ENCODE measurements at places on chromosomes 2 and 18.

- no peak for DNase-seq
Observed at GRCh38 chr2:14583059-14583458, 49.5 kb upstream of the LRATD1 start.

- no peak for DNase-seq
Observed at GRCh38 chr2:148998165-148998830, 40.2 kb upstream of the LYPD6B start.

DNA sequence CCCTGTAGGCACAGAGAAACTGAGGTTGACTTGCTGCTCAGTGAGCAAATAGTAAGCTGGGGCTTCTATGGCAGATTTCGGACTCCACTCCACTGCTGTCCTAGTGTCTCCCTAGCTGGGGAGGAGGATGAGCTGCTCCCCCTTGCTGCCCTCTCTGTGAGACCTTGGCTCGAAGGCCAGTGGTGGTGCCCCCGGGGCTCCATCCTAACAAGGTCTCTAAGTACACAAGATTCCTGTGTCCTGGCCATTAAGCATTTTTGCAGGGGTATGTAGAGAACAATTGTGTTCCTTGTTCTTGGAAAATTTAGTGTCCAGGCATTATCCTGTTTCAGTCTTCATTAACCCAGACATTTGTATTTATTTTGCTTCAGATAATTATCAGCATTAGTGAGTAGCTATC is 21.3 kb upstream of the BCL2L11 start:
- no peak for DNase-seq

DNA sequence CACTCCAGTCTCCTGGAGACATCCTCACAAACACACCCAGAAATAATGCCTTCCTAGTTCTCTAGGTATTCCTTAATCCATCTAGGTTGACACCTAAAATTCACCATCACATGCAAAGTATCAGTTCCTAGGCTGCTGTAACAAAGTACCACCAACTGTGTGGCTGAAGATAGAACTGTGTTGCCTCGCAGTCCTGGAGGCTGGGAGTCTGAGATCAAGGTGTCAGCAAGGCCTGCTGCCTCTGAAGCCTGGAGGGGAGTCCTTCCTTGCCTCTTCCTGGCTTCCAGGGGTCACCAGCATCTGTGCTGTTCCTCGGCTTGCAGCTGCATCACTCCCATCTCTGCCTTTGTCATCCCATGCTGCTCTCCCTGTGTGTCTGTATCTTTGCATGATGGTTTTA is 36.3 kb upstream of the TMEM131 start:
- DNase-seq, result no peak

GRCh38 chr2:151260573-151261230 is 961 bp downstream of the RBM43 start:
- no peak for DNase-seq

DNA sequence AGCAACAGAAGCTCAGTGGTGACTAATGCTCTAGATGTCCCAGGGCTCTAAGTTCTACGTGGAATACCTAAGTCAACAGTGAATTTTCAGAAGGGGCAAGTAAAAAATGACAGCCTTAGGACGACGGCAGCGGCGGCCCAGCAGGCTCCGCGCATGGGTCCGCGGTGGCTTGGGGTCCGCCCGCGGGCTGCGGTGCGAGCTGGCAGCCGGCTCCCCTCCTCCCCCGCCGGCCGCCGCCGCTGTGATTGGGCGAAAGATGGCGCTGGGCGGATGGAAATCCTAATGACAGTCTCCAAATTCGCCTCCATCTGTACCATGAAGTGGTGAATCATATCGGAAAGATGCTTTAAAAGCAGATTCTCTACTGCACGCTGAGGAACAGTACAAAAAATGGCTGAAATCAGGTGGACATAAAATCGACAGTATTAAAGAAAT is 74.7 kb downstream of the HNRNPLL start:
- DNase-seq, result peak; percentile 78
